ENCODE measurements at places on chromosomes 4 and X. TPM values are rescaled to one million over a fixed set of nuclear protein-coding genes. Genes with fewer than 3 reads are reported as not detected.

DNA sequence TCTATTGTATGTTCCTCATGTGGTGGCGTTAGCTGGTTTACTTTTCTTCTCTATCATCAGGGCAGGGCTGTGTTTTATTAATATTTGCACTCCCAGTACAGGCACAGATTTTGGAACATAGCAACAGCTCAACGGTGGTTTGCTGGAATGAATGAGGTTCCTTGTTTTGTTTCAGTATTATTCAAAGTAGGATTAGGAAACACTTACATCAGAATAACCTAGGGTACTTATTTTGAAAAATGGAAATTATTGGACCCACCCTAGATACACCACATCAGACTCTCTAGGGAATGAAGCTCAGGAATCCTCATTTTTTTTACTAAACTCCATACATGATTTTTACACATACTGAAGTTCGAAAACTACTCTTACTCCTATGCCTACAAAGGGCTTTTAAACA, 108.8 kb upstream of the ENPEP start:
- H3K4me3 ChIP-seq: no peak overlapping the region
- no peak for DNase-seq
- no peaks in the 10 kb centered on the region for H3K36me3 ChIP-seq

DOCK11 gene
- total RNA-seq: 4.4 TPM

DNA sequence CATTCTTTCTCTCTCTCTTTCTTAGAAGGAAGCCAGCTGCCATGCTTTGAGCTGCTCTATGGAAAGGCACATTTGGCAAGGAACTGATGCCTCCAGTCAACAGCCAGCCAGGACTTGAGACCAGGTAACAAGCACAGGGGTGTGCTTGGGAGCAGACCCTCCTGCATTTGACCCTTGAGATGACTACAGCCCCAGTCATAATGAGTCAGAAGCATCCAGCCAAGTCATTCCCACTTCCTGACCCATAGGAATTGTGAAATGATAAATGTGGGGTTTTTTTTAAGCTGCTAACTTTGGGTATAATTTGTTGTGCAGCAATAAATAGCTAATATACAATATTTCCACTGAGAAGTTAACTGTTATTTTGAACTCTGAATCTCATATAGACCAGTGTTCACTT, 446.9 kb downstream of the GRXCR1 start:
- H3K27ac ChIP-seq: no peak overlapping the region
- no peaks in the 10 kb centered on the region for H3K36me3 ChIP-seq
- H3K27me3 ChIP-seq: no peaks in the 10 kb centered on the region

- no peak overlapping the region for H3K27ac ChIP-seq
- no peaks in the 10 kb centered on the region for H3K36me3 ChIP-seq
- H3K4me3 ChIP-seq: no peak overlapping the region
- no peak for DNase-seq
Observed at GRCh38 chr4:31349907-31350306, 629.7 kb downstream of the PCDH7 start.

ZNF330 gene
- total RNA-seq: 54.4 TPM

ADRA2C gene
- 6.6 TPM for total RNA-seq

HTATSF1 gene
- 83.0 TPM for total RNA-seq

DNA sequence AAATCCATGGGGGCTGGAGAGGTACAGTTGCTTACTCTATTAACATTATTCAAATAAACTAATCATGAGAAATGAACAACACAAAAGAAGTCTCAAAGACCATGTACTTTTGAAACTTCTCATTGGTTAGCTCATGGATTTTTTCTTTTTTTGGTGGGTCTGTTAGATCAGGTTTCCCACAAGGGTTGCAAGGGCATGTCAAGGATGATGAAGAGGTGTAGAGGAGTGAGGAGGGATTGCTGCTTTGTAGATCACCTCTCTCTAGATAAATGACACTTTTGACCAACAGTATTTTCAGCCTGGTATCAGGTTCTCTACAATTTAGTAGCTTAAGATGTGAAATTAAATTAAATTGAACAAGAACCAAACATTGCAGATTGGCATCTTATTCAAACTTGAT, 417.9 kb upstream of the AGA start:
- no peak overlapping the region for H3K27ac ChIP-seq
- DNase-seq: no peak
- H3K27me3 ChIP-seq: no peaks in the 10 kb centered on the region
- H3K4me3 ChIP-seq: no peak overlapping the region
- no peaks in the 10 kb centered on the region for H3K4me1 ChIP-seq
- H3K36me3 ChIP-seq: no peaks in the 10 kb centered on the region

GRCh38 chr4:136863756-136864155, 668.5 kb downstream of the PCDH18 start:
- no peak overlapping the region for H3K27ac ChIP-seq
- no peak for DNase-seq
- H3K4me1 ChIP-seq: no peaks in the 10 kb centered on the region
- H3K27me3 ChIP-seq: no peaks in the 10 kb centered on the region

APLN gene
- total RNA-seq: 18.7 TPM

GRCh38 chr4:111761531-111761930, 383.7 kb upstream of the FAM241A start:
- no peak overlapping the region for H3K4me3 ChIP-seq
- no peaks in the 10 kb centered on the region for H3K4me1 ChIP-seq
- no peak for DNase-seq
- no peak overlapping the region for H3K27ac ChIP-seq

TET2 gene
- 13.2 TPM for total RNA-seq

TRPC3 gene
- 0.20 TPM for total RNA-seq

ANXA10 gene
- not detected for total RNA-seq

GRCh38 chr4:9384126-9384525, 21.2 kb downstream of the USP17L30 start:
- H3K36me3 ChIP-seq: no peaks in the 10 kb centered on the region
- no peak overlapping the region for H3K4me3 ChIP-seq
- peaks cover 2% of the 10 kb centered on the region for H3K27me3 ChIP-seq
- H3K4me1 ChIP-seq: no peaks in the 10 kb centered on the region

GRCh38 chr4:14575289-14575688, 427.0 kb upstream of the CPEB2 start:
- H3K27me3 ChIP-seq: no peaks in the 10 kb centered on the region
- H3K27ac ChIP-seq: no peak overlapping the region
- H3K4me3 ChIP-seq: no peak overlapping the region

DNA sequence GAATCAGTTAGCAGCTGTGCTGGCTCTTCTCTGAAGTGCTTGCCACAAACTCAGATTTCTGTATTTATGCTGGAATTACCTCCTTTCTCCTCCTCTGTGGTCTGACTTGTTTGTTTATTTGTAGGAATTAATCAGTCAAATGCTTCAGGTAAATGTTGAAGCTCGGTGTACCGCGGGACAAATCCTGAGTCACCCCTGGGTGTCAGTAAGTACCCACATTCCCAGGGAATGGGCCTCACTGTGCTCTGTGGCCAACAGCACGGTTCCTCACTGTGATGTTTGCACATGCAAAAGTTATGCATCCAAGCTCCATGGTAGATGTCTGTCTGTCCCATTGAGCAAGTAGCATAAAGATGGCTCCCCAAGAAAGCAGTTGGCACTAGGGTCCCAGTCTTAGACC, 169.9 kb downstream of the DCLK2 start:
- H3K4me1 ChIP-seq: no peaks in the 10 kb centered on the region
- no peak for DNase-seq
- H3K27me3 ChIP-seq: no peaks in the 10 kb centered on the region
- H3K36me3 ChIP-seq: peaks cover 26% of the 10 kb centered on the region
- no peak overlapping the region for H3K4me3 ChIP-seq
- H3K27ac ChIP-seq: no peak overlapping the region

UGT2A1 gene
- not detected for total RNA-seq

DNA sequence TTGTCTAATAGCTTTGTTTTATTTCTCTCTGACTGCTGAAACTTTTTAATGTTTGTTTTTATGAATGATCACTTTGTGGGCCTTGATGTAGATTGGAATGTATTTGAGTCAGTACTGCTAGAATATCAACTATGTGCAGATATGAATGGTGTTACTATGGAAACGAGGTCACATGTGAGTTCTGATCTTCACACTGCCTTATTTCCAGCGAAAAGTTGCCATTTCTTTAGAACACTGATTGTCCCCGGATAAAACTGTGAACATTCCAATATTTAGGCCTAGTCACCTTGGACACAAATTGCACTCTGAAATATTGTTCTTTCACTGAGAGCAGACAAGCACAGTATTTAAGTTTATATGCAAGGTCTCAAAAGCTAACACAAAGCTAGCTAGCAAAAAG, 27.2 kb upstream of the MAGED1 start:
- H3K27ac ChIP-seq: no peak overlapping the region
- no peak for DNase-seq
- no peaks in the 10 kb centered on the region for H3K36me3 ChIP-seq
- H3K27me3 ChIP-seq: no peaks in the 10 kb centered on the region
- no peak overlapping the region for H3K4me3 ChIP-seq
- no peaks in the 10 kb centered on the region for H3K4me1 ChIP-seq

UNC5C gene
- total RNA-seq: 1.3 TPM

DNA sequence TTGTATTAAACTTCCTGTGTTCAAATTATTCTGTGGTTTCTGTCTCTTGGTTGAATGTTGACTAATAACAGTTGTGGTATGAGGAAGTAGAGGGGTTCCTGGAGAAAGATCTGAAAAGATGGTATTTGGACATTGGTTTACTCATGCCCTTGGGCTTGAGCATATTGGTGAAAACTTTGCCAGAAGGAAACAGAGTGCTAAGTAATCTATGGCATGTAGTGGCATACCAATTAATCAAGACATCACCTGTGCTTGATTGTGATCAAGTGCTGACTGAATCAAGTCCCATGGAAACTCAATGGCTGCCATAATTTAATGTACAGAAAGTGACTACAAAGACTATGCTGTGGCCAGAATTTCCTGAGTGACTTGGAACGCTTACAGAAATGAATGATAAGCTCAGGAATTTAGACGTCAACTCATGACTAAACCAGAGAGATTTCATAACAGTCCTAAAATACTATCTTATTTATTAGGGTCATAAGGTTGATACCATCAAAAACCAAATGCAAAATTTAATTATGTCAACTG, 2062.9 kb downstream of the ARAP2 start:
- no peaks in the 10 kb centered on the region for H3K4me1 ChIP-seq
- H3K36me3 ChIP-seq: no peaks in the 10 kb centered on the region
- no peak overlapping the region for H3K27ac ChIP-seq
- DNase-seq: no peak

SATL1 gene
- not detected for total RNA-seq

DNA sequence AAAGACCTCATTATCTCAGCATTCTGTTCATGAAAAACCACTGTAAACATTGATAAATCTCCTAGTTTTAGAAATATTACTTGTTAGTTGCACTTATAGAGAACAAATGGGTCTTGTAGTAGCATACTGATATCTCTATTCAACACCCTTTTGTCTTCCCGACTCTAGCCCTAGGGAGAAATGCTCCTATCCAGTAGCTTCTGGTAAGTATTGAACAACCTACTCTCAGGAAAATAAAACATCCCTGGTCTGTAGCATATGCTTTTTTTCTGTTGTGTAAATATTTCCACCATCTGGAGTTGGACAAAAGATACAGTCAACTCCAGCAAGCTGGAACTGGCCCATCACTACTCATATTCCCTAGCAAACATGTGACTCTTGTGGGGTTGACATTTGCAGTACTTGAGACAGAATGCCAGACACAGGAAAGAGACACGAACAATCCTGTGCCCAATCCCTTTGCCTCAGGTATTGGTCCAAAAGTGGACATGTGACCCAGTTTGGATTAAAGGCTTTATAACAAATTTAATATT, 188.2 kb downstream of the GC start:
- H3K4me1 ChIP-seq: no peaks in the 10 kb centered on the region
- no peak overlapping the region for H3K4me3 ChIP-seq
- H3K27ac ChIP-seq: no peak overlapping the region
- H3K27me3 ChIP-seq: no peaks in the 10 kb centered on the region

ABCG2 gene
- total RNA-seq: 2.4 TPM

DNA sequence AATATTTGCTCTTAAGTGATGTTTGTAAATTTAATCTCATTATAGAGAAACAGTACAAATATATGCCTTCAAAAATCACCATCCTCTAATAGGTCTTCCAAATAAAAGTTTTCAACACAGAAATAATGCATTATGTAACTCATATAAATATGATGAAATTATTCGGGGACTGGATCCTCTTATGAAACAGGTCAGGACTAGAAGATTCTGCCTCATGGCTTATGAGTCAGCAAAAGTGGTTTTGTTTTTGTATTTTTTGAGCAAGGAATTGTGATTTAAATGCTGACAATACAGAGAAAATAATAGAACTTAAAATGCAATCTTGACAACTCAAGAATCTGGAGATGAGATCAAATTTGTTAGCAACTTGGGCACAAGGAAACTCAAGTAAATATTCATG, 179.7 kb upstream of the NDP start:
- H3K27me3 ChIP-seq: no peaks in the 10 kb centered on the region
- H3K27ac ChIP-seq: no peak overlapping the region
- no peaks in the 10 kb centered on the region for H3K36me3 ChIP-seq
- DNase-seq: no peak

GRCh38 chr4:18203966-18204365, 182.4 kb upstream of the LCORL start:
- no peak for DNase-seq
- no peaks in the 10 kb centered on the region for H3K4me1 ChIP-seq
- no peaks in the 10 kb centered on the region for H3K27me3 ChIP-seq

ERAS gene
- total RNA-seq: not detected

DNA sequence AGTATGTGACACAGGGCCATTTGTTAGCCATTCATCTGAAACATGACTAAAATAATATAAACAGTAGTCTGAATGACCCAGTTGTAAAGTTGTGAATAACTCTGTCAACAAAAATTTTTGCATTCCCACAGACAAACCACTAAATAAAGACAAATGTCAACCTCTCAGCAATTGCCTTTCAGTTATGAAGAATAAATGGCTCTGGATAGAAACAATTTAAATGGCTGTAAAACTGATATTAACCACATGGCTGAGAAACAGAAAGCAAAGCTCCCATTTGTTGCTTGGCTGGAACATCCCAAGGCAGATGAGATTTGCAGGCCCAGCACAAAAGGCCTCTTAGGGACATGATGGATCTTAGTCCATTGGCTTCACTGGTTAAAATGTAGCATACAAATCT, 296.3 kb downstream of the GALNTL6 start:
- no peak overlapping the region for H3K27ac ChIP-seq
- no peak overlapping the region for H3K4me3 ChIP-seq

GRCh38 chr4:29717287-29718057, 1002.7 kb upstream of the PCDH7 start:
- no peak for DNase-seq
- no peak overlapping the region for H3K27ac ChIP-seq
- H3K36me3 ChIP-seq: no peaks in the 10 kb centered on the region
- no peaks in the 10 kb centered on the region for H3K4me1 ChIP-seq
- no peak overlapping the region for H3K4me3 ChIP-seq
- H3K27me3 ChIP-seq: no peaks in the 10 kb centered on the region

- H3K4me3 ChIP-seq: no peak overlapping the region
- no peak overlapping the region for H3K27ac ChIP-seq
- no peaks in the 10 kb centered on the region for H3K4me1 ChIP-seq
- no peaks in the 10 kb centered on the region for H3K27me3 ChIP-seq
- H3K36me3 ChIP-seq: no peaks in the 10 kb centered on the region
- no peak for DNase-seq
Observed at GRCh38 chr4:62130230-62130629, 930.1 kb downstream of the ADGRL3 start.

- H3K36me3 ChIP-seq: no peaks in the 10 kb centered on the region
- no peak within 1 kb of the TSS for H3K27ac ChIP-seq
- H3K27me3 ChIP-seq: peaks cover 4% of the 10 kb centered on the region
- DNase-seq: peak; percentile 17
Observed at GRCh38 chr4:41256740-41257256, at the start of gene UCHL1. Gene UCHL1, plus strand, starts transcription at chr4:41256928. Its CDS starts 49 bp downstream, at chr4:41256977.

Data from heart left ventricle (tissue), 16 donors.